ENCODE measurements at places on chromosomes 4 and X.

- peak; percentile 53 for DNase-seq
These were observed 37.1 kb upstream of the ELF2 start for GRCh38 chr4:139214039-139214534.

- peak; percentile 34 for DNase-seq
These were observed 84.1 kb downstream of the TMEM164 start for GRCh38 chrX:110086916-110087484.

DNA sequence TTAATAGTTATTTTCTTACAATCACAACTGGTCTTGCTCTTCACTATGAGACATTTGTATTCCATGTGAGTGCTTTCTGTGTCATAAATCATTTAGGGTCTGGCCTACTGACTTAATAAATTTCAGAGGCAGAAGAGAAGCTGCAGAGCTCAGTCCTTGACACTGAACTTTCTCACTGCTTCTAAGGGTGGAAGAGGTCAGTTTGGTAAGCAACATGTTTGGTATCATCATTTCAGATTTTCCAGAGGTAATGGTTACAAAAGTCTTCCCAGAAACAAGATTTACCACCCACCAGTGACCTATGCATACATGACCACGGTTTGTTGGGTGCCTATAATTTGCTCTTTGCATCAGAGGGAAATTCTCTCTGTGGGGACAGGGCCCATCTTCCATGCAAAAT is 148.6 kb downstream of the NR3C2 start:
- no peak for DNase-seq

DNA sequence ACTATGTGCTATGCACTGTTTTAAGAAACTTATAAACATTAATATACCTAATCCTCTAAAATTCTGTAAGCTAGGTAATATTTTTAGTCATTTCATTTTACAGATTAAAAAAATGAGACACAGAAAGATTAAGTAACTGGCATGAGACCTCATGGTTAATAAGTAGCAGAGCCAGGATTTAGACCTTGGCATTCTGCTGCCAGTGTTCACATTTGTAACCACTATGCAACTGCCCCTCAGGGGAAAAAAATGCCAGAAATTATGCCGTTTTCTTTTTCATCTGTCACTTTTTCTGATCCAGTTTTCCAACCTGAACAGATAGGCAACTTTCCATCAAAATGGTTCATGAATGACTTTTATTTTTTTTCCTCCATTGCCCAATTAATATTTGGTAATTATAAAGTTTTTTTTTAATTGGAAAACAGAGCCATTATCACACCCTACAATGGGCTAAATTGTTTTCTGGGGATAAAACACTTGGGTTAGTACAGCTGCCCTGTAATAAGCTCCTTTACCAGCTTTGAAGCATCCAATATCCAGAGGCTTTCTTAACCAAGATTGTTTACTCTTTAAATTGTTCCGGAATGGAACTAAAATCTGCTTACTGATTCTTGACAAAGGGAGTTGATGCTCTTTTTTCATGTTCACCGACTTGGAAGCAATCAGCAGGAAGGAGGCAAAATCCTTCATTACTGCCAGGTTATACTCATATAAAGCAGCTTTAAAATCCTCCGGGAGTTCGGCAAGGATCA is 56.4 kb upstream of the DDX60 start:
- DNase-seq = no peak

DNA sequence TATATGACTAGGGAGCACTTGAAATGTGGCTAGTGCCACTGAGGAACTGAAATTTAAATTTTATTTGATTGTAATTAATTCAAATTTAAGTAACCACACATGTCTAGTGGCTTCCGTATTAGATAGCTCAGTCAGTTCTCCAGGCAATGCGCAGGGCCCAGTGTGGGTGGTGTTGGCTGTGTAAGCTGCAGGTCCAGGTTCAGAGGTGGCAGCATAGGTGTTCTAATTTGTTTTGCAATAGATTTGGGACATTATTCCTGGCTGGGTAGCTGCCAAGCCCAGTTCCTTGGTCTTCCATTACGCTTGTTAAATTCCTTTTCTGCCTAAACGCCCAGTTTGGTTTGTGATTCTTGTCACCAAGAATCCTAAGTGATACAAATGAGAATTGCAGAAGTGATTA is 79.5 kb downstream of the FAM184B start:
- DNase-seq = no peak

GRCh38 chrX:68685685-68686084 is 38.2 kb downstream of the STARD8 start:
- peak; percentile 10 for DNase-seq

DNA sequence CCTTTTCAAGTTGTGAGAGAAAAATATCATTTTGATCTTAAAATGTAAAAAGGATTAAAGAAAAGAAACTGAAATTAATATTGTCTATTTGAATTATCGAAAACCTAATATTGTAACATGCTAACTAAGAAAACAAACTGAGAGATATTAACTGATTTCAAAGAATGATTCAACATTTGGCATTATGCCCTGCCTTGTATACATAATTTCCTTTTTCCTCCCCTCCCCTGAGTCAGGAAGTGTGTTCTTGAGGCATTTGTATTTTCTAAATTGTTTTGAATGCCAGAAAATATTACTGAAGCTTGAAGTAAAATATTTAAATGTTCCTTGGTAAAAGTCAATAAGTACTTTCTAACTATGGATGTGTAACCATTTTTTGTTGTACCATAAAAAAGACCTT is 49.4 kb downstream of the RPS6KA3 start:
- DNase-seq = peak; percentile 30

DNA sequence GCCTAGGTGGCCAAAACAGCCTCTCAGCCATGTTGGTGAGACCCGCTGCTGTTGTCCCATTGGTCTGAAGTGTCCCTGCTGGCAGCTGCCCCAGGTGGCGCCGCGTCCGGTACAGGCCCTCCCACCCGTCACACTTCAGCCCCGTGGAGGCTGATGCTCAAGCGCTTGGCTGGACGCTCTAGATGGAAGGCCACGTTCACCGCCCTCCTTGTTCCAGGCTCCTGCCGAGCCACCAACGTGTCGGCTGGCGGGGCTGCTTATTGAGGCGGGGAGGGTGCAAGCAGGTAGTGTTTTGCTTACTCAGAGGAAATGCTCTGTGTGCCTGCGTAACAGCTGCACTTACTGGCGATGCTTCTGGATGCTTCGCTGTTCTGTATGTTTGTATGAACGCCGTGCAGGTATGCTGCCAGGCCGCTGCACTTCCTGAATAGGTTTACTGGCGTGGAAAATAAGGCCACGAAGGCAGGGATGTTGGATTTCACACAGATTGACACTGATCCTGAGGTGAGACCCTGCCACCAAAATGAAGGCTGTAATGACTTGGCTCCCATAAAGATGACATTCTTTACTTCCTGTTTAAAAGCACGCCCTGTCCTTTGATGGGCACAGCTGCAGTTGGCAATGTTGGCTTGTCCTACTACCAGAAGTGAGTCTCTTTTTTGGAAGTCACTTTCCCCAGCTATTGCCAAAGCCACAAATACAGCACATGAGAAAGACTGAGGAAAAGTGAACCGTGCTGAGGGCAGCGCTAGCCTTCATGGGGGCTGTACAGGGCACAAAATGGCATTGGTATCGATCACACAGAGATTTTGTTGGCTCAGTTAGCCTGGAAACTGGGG is 21.0 kb upstream of the CLCN4 start:
- peak; percentile 13 for DNase-seq

GRCh38 chr4:127959794-127960193 is 5.2 kb downstream of the MFSD8 start:
- DNase-seq = no peak

DNA sequence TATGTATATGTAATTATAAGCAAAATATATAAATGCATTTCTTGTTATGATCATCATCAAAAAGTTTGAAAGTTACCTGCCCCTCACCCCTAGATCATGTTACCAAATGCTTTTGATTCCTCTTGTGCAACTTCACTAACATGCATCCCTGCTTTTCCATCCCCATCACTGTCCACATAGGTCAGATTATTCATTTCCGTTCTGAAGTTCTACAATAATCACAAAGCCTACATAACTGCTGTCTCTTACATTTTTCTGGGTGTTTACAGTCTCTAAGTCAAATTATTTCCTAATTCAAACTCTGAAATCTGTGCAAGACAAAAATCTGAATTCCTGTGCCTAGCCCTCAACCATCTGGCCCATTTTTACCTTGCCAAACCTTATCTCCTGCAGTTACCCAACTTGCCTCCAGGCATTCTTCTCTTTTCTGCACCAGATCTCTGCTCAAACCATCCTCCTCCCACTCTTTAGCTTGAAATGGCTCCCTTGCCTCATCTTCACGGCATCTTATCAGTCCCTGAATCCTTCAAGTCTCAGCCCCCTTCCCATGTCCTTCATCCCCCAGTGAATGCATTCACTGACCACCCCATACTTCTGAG is 42.4 kb upstream of the SLC39A8 start:
- no peak for DNase-seq

DNA sequence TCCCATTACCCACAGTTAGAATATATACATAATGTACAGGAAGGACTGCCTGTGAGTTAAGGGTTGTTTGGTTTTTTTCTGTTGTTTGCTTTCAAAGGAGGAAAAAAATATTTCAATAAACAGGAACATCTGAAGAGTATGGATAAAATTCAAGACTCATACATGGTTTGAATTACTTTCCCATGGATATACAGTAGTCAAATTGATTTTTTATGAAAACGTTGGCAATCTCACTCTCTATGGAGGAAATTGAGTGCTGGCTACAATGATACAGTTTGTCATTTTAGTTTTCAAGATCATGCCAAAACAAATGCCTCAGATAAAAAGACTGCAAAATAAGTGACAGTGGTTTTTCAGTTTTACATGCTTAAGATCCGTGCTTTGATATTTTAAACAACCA is 116.6 kb downstream of the SH3RF1 start:
- DNase-seq = no peak

- peak; percentile 22 for DNase-seq
These were observed 6.1 kb downstream of the GPR82 start for GRCh38 chrX:41730081-41730480.

Measured in myocyte (in vitro differentiated cells).